ENCODE measurements at places on chromosomes 2 and 18.

- no peak for DNase-seq
Observed at GRCh38 chr2:42086500-42086953, 38.7 kb downstream of the PKDCC start.

DNA sequence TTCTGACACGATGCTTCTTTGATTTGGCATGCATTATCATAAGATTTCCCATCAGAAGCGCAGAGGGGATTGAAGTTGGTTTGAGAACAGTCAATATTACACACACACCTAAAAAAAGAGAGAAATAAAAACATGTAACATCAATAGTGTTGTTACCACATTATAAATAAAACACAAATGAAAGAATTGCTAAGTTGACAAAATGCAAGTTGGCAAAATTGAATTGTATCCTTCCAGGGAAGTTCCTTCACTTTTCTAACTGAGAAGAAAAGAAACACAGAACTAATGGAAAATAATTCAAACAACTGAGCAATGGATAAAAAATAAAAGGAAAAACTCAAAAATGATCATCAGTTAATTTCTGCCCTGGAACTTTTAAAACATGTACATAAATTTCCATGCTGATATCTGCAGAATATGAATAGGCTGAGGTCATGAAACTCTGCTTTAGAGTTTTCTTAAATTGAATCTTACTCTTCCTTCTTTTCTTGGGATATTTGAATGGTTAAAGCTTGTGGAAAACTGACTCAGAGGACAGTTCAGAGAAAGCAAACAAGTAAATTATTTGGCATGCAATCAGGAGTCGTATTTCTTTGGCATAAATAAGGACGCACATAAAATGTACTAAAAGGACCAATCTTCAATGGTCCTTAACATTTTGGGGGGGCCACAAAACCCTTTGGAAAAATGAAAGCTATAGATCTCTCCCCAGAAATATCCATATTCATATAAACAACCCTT, 152.4 kb upstream of the CAVIN2 start:
- no peak for DNase-seq

- DNase-seq, result no peak
Observed at GRCh38 chr18:34609986-34610648, 100.0 kb upstream of the DTNA start.

DNA sequence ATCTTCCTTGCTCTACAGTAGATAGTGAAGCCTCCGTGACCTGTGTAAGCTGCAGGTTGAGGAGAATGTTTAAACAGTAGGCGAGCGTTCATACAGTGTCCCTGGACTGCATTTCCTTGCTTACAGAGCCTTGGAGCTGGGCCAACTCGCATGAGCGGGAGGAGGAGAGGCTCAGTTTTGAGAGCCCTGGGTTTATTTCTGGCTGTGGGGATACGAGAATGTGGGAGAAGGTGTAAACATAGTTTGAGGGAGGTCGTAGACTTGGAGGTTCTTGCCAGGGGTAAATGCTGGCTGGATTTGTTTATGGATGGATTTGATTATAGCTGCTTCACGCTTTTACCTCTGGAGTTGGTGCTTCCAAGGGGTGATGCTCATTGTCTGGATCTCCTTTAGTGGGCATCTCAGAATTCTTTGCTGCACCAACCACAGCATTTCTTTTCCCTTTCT, 20.8 kb downstream of the CRIM1 start:
- DNase-seq, result peak; percentile 25

DNA sequence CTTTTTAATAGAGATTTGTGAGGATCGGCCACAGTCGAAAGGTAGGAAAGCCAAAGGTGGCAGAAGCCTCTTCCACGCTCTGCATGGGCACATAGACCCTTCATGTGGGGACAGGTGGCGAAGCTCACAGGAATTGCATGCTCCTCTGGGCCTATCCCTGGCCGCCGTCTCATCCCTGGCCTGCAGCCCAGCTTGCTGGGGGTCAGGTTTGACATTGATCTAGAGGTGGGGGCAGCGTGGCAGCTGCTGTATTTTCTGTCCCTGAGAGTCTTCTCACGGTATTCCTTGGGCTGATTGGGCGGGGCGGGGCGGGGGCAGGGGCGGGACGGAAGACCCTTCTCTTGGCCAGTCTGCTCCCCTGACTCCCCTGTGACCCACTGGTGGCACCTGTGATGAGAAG, 48.9 kb downstream of the STK25 start:
- DNase-seq, result no peak

DNA sequence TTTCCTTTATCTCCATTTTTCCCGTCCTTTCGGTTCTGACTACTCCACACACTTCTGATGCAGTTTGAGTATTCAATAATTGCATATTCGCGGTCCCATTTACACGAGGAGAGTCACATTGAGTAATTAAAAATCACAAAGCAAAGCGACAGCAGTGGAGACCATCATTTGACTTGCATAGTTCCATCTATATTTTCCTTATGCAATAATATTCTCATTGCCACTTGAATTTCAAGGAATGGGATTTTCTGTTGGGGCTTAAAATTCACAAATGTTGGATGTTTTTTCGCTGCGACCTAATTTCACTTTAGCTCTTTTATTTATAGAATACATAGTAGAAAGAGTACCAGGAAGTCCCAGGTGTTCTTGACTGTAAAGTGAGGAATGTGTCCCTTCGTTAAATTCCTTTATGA, 186.8 kb downstream of the ZEB2 start:
- DNase-seq, result no peak

- no peak for DNase-seq
Observed at GRCh38 chr2:103153580-103154284, 391.9 kb downstream of the TMEM182 start.

- no peak for DNase-seq
Observed at GRCh38 chr2:218033590-218034496, 31.0 kb upstream of the TNS1 start.

DNA sequence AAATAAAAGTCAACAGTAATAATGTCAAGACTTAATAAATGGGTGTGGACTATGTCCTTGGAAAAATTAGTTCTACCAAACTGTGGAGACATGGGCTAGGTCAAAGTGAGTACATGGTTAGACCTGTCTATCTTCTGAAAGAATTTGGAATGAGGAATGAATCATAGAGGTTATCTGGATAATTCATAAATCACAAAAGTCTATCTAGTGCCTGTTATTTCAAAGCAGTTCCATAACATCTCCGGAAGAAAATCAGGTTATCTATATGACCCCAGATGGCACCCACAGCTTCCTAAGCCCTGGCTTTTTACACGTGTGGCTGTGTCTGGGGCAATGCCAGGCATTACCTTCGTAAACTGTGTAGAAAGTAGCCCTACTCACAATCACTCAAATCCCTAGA, 272.0 kb downstream of the ETAA1 start:
- DNase-seq, result no peak

DNA sequence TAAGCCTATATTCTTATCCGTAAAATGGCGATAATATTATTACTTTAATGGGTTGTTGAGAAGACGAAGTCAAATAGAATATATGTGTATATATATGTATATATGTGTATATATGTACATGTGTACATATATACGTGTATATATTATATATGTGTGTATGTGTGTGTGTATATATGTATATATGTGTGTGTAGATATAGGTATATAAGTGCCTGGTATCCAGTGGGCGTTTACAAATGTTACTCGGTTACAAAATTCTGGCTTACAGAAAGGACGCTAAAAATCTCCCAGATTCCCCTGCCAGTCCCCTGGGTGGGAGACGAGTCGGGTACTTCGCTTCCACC, 295 bp upstream of the MTX2 start:
- DNase-seq, result no peak

GRCh38 chr2:219332542-219332941, at the start of gene RESP18:
Gene RESP18 (minus strand): TSS chr2:219332744.
- DNase-seq, result no peak

Data from occipital lobe (tissue), 3 donors.